HFFc6 (cell line): ENCODE measurements at places on chromosomes 16 and 17. TPM values are rescaled to one million over a fixed set of nuclear protein-coding genes. Genes with fewer than 3 reads are reported as not detected.
A peak's percentile ranks its signal among the peaks of the same experiment; 100 is the strongest.

DNA sequence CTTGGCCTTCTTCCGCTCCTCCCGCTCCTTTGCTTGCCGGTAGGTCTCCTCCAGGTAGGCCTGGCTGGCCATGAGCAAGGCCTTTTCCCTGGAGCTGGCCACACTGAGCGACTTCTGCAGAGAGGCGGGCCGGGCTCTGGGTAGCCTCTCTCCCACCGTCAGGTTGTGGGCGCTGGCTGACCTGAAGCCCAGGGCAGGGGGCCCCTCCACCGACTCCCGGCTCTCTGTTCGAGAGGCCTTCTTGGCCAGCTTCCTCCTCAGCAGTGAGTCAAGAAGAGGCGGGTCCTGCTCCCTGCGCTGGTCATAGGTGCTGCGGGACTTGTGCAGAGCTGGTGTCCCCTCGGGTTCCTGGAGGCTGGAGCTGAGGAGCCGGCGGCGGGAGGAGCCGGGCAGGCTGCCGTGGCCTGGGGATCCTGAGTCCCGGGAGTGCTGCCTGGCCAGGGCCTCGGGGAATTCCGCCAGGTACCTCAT is 12.8 kb downstream of the GPR179 start:
- H3K4me3 ChIP-seq = no peak overlapping the region
- no peak overlapping the region for H3K27ac ChIP-seq
- peaks cover 40% of the 10 kb centered on the region for H3K27me3 ChIP-seq
- DNase-seq = no peak
- H3K4me1 ChIP-seq = no peaks in the 10 kb centered on the region

DNA sequence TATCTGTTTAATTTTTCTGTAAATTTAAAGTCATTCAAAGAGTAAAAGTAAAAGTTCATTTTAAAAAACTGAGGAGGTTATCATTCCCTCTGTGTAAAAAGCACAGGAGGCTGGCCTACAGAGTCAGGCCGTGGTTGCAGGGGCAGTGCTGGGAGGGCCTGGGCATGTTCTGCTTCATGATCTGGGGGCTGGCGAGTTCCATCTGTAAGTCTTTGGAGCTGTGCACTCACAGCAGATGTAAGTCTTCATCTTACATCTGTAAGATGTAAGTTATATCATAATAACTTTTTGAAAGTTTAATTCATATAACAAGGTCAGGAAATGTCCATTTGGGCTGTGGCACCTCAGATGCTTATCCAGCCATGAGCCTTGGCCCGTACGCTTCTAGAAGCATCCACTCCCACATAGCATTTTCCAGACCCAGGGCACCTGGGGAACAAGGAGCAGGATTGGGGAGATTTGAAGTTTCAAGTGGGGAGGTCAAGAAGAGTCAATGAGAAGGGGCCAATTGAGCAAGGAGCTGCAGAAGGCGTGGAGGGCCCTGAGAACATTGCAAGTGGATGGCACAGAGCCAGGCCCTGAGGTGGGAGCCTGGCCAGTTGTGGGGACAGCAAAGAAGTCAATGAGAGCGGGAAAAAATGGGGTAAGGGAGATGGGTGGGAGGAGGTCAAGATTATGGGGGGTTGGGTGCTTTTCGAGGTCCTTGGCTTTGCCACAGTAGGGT is 54.1 kb downstream of the TNFRSF13B start:
- H3K4me3 ChIP-seq = no peak overlapping the region
- H3K27ac ChIP-seq = no peak overlapping the region
- peaks cover 13% of the 10 kb centered on the region for H3K27me3 ChIP-seq
- no peaks in the 10 kb centered on the region for H3K36me3 ChIP-seq
- DNase-seq = no peak

GRCh38 chr17:27315796-27316465 is 22.0 kb downstream of the WSB1 start:
- no peak for DNase-seq
- peak overlapping the region; percentile 32 for H3K27ac ChIP-seq
- H3K27me3 ChIP-seq = no peaks in the 10 kb centered on the region
- peaks cover 41% of the 10 kb centered on the region for H3K36me3 ChIP-seq
- no peak overlapping the region for H3K4me3 ChIP-seq

GRCh38 chr17:45284176-45285140 is 22.6 kb upstream of the SPATA32 start:
- no peak overlapping the region for H3K4me3 ChIP-seq
- H3K27ac ChIP-seq = peak overlapping the region; percentile 24; the same call in 1 of the 2 replicates
- H3K4me1 ChIP-seq = peaks cover 12% of the 10 kb centered on the region
- DNase-seq = no peak

The ZNF778 gene
- total RNA-seq = 4.8 to 8.1 TPM (median 6.9 TPM) in 3 replicates

The VTN gene
- 0.36 to 0.82 TPM (median 0.80 TPM) in 3 replicates for total RNA-seq

The PRSS36 gene
- total RNA-seq = 0.17 to 0.38 TPM (median 0.24 TPM) in 3 replicates

The FA2H gene
- not detected in 3 replicates for total RNA-seq
